ENCODE measurements at places on chromosomes 6 and 20. TPM values are rescaled to one million over a fixed set of nuclear protein-coding genes. Genes with fewer than 3 reads are reported as not detected.

DNA sequence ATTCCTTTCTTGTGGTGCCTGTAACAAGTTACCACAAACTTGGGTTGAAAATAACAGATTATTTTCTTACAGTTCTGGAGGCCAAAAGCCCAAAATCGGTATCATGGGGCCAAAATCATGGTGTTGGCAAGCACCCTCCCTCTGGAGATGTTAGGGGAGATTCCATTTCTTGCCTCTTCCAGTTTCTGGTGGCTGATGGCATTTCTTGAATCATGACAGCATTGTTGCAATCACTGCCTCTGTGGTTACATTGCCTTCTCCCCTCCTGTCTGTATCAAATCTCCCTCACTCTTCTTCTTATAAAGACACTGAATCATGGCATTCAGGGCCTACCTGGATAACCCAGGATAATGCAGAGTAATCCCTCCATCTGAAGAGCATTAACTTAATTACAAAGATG lies 17.9 kb upstream of the TENT5A start:
- DNase-seq: no peak

GRCh38 chr6:154447954-154448353 lies 62.5 kb downstream of the CNKSR3 start:
- peak; percentile 43 for DNase-seq

The OPRL1 gene
- total RNA-seq: 2.9 TPM

DNA sequence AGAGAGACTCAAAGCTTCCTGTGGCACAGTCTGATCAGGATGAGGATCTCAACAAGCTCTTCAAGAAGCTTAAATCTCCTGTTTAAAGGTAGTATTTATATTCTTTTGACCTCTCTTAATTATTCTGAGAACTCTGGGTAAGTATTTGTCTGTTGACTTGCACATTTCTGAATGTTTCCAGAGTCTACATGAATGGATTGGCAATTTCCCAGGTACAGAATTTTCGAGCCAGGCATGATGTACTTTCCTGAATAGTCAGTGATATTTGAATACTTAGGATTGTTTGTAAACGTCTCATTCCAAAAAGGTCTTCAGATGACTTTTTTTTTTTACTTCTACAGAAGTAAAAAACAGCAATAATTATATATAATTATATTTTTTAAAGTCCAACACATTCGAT lies 293.4 kb downstream of the TBC1D32 start:
- DNase-seq: no peak

The HS3ST5 gene
- total RNA-seq: 7.0 TPM

GRCh38 chr6:90459225-90459758 lies 127.6 kb downstream of the MAP3K7 start:
- no peak for DNase-seq

The FAM209B gene
- not detected for total RNA-seq

DNA sequence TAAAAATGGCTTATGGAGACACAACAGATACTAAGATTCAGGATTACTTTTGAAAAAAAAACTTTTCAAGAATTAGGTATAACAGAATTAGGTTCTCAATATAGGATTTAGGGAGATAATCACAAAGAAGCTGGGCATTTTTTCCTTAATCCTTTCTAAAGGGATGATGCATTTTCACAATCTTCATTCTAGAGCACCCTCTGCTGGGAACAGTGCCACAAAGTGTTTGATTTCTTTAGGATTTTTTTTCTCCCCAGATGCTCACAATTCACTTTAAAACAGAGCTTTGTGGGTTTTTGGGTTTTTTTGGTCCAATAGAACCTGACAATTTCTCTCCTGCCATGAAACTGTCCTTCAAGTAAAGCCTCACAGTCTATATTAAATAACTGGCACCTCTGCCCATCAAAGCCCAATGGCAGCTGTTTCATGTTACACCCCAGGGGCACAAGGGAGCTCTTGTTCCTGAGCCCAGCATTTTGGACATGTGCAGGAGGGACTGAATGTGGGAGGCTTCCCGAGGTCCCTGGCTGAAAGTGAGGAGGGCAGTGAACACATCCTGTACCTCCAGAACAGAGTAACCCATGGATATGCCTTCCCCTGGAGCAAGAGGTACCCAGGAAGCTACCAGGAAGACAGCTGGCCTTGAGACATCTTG lies 39.7 kb downstream of the PREP start:
- DNase-seq: peak; percentile 21

The SLPI gene
- total RNA-seq: 2.4 TPM

DNA sequence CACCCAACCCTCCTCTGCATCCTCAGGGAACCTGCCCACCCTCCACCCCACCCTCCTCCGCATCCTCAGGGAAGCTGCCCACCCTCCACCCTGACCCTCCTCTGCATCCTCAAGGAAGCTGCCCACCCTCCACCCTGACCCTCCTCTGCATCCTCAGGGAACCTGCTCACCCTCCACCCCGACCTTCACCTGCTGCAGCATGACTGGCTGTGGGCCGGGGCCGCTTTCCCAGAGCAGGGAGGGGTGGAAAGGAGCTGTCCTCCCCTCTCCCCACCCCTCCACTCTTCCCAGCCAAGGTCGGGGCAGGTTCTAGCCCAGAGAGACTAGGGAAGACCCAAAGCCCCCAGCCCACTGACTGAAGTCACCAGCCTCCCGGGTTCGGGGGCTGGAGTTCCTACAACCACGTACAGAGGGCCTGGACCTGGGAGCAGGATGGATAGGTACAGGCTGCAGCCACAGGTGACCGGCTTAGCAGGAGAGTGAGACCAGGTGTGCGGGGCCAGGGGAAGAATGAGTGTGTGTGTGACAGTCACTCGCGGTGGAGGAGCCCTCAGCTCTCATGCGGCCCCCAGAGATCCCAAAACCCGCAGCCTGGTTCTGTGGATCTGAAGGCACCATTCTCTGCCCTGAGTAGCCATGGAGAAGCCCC lies 11.6 kb downstream of the EEF1A2 start:
- DNase-seq: no peak

DNA sequence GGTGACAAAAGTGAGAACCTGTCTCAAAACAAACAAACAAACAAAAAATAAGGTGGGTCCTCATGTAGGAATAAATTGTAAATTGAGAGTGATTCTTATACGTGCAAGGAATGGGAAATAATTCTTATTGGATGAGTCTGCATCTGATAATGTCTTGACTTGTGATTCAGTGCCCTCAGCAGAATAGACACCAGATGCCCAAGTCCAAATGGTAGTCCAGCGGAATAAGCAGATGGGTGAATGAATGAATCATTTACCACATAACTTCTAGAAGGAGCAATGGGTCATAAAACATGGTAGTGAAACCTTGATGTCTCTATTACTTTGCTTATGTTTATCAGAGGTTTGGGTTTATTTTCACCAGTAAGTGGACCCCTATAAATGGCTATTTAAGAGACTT lies 747.7 kb downstream of the PHF3 start:
- DNase-seq: no peak

The CYP21A2 gene
- total RNA-seq: not detected

- DNase-seq: no peak
Observed at GRCh38 chr6:39818695-39819094, 26.5 kb downstream of the DAAM2 start.

DNA sequence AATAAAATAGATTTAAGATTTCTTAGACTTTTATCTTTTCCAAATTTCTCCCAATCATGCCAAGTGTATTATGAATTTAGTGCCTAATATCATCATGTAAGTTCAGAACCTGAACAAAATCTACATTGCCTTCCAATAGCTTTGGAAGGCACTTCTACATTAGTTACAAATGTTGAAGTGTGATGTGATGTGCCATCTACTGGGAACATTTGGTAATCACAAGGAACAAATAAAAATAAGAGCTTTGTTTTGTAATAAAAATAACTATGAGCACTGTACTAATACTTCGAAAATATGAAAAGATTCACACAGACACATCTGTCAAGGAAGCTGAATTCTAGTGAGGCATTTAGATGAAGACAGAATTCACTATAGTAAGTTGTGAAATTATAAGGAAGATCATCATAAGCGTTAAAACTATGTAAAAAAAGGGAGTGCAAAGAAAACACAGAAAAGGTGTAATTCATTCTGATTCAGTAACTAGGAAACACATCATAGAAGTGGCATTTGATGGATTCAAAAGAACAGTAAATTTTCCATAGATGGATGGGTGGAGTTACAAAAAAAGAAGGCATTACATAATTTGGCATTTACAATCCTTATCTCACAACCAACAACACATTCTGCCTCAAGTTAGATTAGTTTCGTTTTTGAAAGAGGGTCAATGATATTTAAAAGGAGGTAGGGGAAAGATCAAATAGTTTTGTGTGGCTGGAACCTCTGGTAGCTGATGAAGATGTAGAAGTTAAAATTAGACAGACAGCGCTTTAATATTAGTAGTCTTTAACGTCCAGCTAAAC lies 161.0 kb downstream of the ASCC3 start:
- DNase-seq: no peak

GRCh38 chr6:24666097-24666640 lies 530 bp downstream of the TDP2 start:
- no peak for DNase-seq

DNA sequence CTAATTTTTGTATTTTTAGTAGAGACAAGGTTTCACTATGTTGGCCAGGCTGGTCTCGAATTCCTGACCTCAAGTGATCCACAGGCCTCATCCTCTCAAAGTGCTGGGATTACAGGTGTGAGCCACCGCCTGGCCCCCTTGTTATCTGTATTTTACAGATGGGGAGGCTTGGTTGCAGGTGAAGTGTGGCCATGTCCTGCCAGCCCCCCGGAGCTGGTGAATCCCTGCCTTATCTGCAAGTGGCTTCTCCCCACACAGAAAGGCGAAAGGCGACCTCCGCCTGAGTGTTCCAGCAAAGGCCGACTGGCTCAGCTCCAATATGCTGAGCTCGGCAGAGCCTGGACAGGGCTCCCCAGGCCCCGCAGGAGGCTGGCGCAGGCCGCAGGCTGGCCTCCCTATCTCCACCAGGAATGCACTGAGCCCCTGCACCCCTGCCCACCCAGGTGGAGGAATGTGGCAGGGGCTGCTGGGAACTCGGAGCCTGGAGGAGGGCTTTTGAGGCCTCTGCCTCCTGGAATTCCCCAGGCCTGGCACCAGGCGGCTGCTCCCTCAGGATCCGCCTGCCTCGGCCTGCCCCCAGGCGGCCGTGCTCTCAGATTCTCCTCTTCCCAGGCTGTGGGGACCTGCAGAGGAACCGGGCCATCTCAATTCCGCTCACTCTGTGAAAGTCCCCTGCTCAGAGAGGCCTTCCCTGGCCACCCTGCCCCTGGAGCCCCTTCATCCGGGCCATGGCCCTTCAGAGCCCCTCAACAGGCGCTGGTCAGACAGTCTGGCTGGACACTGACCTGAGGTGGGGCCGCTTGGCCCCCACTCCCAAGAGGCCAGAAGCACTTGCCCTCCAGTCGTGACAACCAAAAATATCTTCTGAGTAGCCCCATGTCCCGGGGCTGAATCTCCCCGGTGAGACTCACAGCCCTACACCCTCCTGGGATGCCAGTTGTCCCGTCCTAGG lies 9.3 kb upstream of the LAMA5 start:
- DNase-seq: peak; percentile 89

DNA sequence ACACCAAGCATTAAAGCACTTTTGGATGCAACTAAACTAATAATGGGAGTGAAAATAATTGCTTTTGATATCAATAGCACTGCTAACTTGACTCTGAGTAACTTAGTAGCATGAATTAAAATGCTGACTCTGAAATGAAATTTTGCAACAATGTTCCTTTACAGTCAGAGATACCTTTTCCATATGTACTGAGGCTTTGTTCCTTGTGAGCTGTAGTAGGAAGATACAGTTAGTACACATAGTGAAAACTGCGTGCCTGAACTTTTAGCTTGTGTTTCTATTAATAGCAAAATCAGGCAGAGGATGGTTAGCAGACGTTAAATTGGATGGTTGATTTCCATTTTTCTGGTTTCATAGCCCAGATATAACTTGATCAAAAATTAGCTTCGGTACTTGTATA lies 18.6 kb downstream of the ADGRG6 start:
- peak; percentile 55 for DNase-seq

GRCh38 chr6:73854998-73855718 lies 159.2 kb downstream of the CD109 start:
- peak; percentile 56 for DNase-seq

DNA sequence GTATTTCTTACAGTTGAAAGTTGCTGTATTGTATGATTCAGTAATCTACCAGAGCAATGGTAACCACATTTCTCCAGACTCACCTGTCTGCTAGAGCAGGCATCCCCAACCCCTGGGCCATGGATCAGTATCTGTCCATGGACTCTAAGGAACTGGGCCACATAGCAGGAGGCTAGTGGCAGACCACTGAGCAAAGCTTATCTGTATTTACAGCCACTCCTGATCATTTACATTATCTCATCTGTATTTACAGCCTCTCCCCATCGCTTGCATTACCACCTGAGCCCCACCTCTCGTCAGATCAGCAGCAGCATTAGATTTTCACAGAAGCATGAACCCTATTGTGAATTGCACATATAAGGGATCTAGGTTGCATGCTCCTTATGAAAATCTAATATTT lies 60.3 kb upstream of the MANEA start:
- no peak for DNase-seq

GRCh38 chr20:44089987-44090674 lies 96.9 kb downstream of the JPH2 start:
- no peak for DNase-seq

DNA sequence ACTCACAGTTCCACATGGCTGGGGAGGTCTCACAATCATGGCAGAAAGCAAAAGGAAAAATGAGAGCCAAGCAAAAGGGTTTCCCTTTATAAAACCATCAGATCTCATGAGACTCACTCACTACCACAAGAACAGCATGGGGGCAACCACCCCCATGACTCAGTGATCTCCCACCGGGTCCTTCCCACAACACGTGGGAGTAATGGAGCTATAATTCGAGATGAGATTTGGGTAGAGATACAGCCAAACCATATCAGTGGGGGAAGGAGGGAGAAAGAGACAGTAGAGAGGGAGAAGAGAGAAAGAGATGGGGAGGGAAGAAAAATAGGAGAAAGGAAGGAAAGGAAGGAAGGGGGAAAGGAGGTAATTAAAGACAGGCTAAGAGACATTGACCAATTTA lies 30.1 kb downstream of the GMDS start:
- DNase-seq: no peak

The TOMM6 gene
- 122 TPM for total RNA-seq

DNA sequence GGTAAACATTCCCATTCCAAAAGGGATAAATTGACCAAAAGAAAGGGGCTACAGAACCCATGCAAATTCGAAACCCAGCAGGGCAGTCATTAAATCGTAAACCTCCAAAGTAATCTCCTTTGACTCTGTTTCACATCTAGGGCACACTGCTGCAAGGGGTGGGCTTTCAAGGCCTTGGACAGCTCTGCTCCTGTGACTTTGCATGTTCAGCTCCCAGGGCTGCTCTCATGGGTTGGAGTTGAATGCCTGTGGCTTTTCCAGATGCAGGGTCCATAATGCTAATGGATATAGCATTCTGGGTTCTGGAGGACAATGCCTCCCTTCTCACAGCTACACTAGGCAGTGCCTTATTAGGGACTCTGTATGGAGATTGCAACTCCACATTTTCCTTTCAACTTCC lies 211.9 kb upstream of the MANEA start:
- DNase-seq: no peak

GRCh38 chr20:62518911-62519310 lies 43.1 kb upstream of the GATA5 start:
- no peak for DNase-seq

All from umbilical cord (tissue), 2 donors.